Activated T-cell treated with anti-CD3 and anti-CD28 coated beads, Interleukin-2, amount 50 U/mL, for 72 hours (primary cell): ENCODE measurements at places on chromosomes 11 and 22. TPM values are rescaled to one million over a fixed set of nuclear protein-coding genes. Genes with fewer than 3 reads are reported as not detected.

Gene HIC2
- 4.3 TPM for total RNA-seq

DNA sequence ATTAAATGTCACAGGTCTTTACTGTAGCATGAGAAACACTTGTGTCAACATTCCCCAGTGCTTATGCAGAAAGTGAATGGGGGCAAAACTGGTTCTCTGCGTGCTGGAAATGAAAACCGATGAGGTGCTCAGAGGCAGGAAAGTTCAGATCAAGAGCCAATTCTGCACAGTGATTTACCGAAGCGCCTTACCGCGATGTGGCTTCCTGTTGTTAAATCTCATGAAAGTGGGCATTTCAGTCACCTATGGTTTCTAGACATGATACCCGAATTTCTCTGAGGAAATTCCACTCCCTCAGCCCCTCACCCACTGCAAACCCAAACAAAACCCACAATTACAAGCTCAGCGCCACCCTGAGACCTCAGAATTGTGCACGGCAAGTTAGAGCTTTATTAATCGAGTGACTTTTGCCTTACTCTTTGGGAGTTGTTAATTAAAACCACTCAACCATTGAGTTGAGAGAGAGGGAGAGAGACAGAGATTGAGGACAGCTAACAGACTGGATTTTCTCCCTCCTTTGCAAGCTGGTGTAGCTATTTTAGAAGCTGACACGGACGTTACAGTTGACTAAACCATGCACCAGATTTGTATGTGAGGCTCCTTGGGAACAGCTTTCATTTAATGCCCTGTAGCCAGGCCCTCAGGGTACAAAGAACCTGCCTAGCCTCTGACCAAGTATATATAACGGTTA, 196.4 kb downstream of the DBX1 start:
- H3K4me1 ChIP-seq, result peaks cover 38% of the 10 kb centered on the region
- no peaks in the 10 kb centered on the region for H3K36me3 ChIP-seq
- H3K4me3 ChIP-seq, result peak overlapping the region; percentile 63

DNA sequence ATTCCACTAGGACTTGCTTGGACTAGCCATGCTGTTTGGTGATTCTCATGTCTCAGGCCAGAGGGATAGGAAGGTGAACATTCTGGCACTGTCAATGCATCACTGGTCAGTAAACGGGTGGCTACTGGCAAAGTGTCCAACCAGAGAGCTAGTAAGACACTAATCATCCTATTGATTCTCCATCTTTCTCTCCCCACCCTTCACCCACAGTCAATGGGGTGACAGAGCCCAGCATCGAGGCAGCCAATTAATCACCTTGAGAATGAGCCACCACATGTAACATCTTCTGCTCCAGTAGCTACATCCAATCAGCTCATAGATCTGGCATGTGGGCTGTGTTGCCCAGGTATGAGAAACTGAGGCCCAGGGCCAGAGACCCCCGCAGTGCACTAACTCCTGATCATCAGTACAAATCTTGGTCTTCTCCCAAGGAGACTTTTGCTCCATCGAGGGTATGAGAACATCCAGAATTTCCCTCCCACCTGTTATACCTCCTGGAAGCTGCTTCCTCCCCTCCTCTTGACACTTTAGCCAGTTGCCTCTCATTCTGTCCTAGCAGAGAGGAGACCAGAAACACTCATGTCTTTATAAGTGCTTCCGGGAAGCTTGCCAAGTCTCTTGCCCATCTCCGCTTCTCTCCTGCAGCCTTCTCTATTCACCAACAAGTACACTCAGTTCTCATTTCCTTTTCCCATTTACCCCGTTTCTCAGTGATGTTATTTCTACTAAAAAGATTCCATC, 17.0 kb downstream of the HTR3A start:
- no peak for DNase-seq
- H3K4me1 ChIP-seq, result no peaks in the 10 kb centered on the region
- H3K27ac ChIP-seq, result no peak overlapping the region
- H3K36me3 ChIP-seq, result no peaks in the 10 kb centered on the region

DNA sequence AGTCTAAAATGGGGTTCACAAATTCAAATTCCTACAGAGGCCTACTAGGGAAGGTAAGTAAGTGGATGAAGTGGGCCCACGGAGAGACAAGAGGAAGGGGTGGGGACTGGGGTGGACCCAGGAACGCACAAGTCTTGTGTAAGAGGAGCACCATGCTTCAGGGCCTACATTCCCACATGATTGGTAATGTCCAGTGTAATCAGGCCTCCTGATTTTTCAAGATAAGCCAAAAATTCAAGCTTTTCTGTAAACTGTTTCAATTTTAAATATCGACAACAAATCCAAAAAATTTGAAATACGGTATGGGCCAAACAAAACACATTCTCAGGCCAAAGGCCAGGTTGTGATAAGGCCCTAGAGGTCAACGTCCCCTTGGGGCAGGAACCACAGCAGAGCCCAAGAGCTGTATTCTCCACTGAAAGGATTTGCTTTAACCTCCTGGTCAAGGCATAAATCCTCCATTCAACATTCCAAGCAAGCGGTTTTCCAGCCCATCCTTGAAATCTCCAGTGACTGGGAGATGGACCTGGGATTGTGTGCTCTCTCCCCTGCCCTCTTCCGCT, 116.4 kb downstream of the TRIM29 start:
- DNase-seq, result no peak
- H3K27ac ChIP-seq, result no peak overlapping the region
- H3K27me3 ChIP-seq, result peaks cover 5% of the 10 kb centered on the region
- no peak overlapping the region for H3K4me3 ChIP-seq

DNA sequence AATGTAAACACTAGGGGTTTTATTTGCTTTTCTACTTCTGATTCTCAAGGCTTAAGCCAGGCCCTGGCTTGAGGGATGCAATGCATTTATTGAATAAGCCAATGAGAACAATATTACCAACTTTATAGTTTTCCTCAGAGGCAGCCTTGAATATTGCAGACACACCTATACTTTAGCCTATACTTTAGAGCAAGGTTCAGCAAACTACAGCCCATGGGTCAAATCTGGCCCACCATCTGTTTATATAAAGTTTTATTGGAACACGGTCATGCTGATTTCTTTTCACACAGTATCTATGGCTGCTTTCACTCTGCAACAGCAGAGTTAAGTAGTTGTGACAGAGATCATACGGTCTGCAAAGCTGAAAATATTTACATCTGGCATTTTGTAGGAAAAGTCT, 50.3 kb upstream of the E2F8 start:
- H3K4me1 ChIP-seq, result no peaks in the 10 kb centered on the region
- DNase-seq, result no peak
- no peak overlapping the region for H3K4me3 ChIP-seq
- no peaks in the 10 kb centered on the region for H3K36me3 ChIP-seq
- peaks cover 10% of the 10 kb centered on the region for H3K27me3 ChIP-seq

DNA sequence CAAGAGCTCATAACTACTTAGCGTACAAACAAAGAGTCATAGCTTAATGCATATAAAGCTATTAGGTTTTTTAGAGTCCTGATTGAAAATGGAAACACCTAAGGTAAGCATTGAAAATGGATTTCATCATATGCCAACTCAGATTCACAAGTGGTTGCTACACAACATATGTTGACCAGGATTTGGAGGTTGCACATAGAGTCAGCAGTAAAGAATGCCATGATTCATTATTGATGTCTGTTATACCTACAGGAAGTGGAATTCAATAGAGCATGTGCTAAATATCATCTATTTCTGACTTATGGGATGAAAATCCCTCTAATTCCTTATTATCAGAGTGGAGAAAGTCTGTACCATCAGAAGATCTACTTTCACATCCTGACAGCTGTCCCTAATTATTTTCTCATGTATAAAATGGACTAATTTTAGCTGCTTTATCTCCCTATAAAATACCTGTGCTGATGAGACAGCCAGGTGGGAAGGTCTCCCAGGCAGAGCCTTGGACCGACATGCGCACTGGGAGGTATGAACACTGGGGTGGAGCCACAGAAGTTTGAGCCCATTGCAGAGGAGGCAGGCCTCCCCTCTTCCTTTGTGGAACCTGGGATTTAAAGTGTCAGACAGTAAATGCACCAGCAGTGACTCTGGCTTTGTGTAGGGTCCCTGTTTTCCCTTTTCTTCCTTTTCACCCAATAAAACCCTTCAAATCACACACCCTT, 204.2 kb downstream of the AASDHPPT start:
- no peaks in the 10 kb centered on the region for H3K36me3 ChIP-seq
- H3K27me3 ChIP-seq, result no peaks in the 10 kb centered on the region
- H3K4me1 ChIP-seq, result no peaks in the 10 kb centered on the region
- no peak overlapping the region for H3K4me3 ChIP-seq

- H3K27ac ChIP-seq, result peak overlapping the region; percentile 100
- H3K4me1 ChIP-seq, result peaks cover 55% of the 10 kb centered on the region
- peak overlapping the region; percentile 99 for H3K4me3 ChIP-seq
- DNase-seq, result no peak
- no peaks in the 10 kb centered on the region for H3K27me3 ChIP-seq
These were observed 1.5 kb downstream of the APOL6 start for GRCh38 chr22:35649636-35650250.

- no peak overlapping the region for H3K27ac ChIP-seq
- no peak for DNase-seq
- H3K4me1 ChIP-seq, result no peaks in the 10 kb centered on the region
- no peaks in the 10 kb centered on the region for H3K36me3 ChIP-seq
These were observed 3.3 kb downstream of the ALDH3B2 start for GRCh38 chr11:67671211-67671520.

DNA sequence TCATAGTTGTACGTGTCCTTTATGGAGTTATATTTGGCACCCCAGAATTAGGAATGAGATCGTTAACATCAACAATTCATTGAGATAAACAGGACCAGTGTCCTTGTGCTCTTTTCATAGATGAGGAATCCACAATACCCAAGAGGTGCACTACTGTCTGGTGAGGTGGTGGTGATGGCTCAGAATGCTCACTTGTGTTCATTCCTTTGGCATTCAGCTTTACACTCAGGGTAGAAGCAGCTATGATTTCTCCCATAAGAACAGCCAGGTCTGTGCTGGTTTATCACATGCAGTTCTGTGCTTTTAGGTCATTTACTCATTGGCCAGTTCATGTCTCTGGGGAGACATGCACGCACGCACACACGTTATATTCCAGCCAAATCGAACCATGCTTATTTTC, 167.2 kb downstream of the FAT3 start:
- H3K27me3 ChIP-seq, result no peaks in the 10 kb centered on the region
- no peak overlapping the region for H3K27ac ChIP-seq
- H3K4me1 ChIP-seq, result no peaks in the 10 kb centered on the region
- no peaks in the 10 kb centered on the region for H3K36me3 ChIP-seq
- H3K4me3 ChIP-seq, result no peak overlapping the region
- no peak for DNase-seq

DNA sequence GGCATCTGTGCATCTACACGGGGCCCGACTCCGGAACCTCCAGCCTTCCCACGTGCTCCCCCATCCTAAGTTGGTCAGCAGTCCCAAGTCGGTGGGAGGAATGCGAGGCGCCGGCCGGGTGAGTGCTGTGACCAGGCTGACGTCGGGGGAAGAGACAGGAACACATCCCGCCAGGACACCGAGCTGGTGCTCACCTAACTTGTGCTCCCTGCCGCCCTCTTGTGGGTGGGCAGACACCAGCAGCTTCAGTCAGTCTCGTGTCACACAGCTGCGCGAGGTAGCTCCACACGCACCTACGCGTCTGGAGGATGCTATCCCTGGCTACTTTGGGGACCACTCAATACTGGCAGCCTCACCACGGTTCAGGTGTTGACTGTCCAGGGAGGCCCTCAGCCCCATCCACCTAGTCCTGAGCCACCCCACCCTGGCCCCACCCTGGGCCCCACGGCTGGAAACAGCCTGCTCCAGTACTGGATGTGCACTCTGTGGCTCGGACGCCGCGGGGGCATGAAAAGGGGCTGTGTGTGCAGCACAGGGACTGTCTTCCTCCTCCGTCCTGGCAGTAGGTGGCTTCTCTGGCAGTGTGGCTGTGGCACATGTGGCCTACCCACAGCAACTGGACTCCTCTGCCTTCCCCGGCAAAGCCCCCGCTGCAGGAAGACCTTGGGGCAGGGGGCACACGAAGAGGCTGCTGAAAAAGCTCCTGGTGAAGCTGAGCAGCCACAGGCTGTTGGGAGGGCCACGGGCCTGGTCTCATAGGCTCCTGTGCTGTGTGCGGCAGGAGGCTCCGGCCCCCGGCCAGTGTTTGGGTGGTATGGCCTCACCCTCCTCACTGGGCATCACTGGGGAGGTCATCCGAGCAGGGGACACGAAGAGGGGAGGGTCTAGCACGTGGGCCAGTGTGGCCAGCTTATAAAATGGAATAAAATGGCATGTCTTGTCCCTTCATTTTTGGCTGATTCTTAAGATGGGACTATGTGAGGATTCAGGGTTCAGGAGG, 11.2 kb upstream of the BID start:
- H3K27me3 ChIP-seq, result no peaks in the 10 kb centered on the region
- H3K4me1 ChIP-seq, result peaks cover 12% of the 10 kb centered on the region
- no peak overlapping the region for H3K4me3 ChIP-seq
- peak; percentile 74 for DNase-seq
- H3K36me3 ChIP-seq, result no peaks in the 10 kb centered on the region
